ENCODE measurements at places on chromosomes 5 and 9.

- DNase-seq: no peak
Observed at GRCh38 chr5:15864536-15865215, 314.9 kb downstream of the MARCHF11 start.

DNA sequence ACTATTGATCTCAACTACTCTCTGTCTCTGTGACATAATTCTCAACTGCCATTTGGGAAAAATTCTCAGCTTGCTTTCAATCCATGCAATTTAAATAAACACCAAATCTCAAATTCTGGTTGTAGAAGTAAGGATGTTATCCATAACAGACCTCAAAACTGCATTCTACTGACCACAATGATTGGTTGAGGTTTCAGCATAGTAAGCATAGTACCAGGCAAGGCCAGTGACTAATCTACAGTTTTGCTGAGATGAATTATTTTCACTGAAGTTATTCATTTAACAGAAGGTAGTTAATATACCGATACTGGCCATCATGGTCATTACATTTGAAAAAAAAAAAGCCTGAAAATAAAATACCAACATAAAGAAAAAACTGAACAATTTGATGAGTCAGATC lies 488.0 kb upstream of the CDH18 start:
- DNase-seq: no peak

GRCh38 chr9:95733741-95734666 lies 141.5 kb upstream of the ERCC6L2 start:
- no peak for DNase-seq

DNA sequence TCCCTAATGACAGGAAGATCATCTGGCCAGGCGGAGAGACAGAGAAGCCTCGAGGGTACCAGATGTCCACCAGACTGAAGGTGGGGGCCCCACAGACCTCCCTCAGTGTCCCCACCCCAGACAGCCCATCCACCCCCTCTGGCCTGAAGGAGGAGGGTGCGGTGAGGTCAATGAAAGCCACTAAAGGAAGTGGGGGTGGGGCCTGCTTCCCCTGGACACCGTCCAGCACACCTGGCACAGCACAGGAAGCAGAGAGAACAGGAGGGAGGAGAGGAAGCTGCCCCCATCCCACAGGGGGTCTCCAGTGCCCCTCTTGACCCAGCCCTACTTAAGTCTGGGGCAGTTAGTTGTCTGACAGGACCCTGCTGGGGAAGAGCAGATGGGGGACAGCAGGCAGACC lies 11.2 kb downstream of the LRRC26 start:
- DNase-seq: no peak

DNA sequence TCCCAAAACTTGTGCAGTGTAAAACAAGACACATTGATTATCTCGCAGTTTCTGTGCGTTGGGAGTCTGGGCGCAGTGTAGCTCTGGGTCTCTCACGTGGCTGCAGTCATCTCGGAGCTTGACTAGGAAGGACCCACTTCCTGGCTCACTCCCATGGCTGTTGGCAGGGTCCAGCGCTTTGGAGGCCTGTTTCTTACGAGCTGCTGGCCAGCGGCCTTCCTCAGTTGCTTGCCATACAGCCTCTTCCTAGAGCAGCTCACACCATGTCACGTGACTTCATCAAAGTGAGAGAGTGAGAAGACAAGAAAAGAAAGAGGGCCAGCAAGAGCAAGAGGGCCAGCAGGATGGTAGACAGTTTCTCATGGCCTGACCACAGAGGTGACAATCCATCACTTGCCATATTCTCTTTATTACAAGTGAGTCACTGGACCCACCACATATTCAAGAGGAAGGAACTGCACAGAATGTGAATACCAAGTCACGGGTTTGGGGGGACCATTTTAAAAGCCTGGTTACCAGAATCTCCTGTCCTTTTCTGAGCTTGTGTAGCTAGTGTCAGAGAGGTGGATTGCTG lies 36.2 kb downstream of the MCCC2 start:
- DNase-seq: no peak

DNA sequence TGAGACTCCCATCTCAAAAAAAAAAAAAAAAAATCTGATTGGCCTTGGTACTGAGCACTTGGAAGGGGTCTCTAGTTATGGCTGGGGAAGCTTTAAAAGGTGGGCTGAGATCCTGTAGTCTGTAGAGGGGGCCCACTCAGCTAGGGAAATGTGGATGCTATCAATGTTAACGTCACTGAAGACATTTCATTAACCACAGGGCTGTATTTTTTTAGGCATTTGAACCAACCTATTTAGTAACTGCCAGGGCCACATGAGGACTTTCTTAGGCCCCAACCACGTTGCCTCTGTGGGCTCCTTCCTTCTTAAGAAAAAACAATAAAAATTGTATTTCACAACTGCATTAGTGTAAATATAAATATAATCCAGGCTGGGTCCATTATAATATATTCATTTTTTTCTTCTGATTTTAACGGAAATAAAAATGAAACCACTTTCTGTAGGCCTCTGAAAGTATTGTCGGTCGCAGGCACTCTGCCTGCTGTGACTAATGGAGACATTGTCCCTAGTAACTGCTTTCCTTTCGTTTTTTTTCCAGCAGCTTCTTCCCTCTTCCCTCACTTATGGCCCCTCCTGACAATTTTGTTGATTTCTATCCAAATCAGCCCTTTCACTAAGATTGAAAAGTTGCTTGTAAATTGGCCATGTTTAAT lies 71.6 kb downstream of the GCNT1 start:
- peak; percentile 40 for DNase-seq
